ENCODE measurements at places on chromosomes 11 and 22.

GRCh38 chr22:43227239-43227630 is 40.3 kb upstream of the TTLL12 start:
- DNase-seq = no peak

DNA sequence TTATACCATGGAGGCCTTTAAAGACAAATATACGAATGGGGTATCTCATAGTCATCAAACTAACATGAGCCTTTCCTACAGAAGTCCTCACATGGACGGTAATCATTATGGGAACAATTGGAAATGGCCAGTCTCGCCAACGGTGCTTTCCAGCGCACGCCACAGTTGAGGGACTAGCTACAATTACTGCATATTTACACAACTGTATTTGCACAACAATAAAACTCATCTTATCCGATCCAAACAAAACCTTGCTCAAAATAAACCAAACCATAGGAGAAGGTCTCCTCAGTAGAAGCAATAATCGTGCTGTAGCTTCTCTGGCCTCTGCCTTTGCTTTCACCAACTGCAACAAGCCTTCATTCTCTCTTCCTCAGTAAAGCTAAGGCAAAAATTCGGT is 5.9 kb downstream of the CADM1 start:
- DNase-seq = no peak

DNA sequence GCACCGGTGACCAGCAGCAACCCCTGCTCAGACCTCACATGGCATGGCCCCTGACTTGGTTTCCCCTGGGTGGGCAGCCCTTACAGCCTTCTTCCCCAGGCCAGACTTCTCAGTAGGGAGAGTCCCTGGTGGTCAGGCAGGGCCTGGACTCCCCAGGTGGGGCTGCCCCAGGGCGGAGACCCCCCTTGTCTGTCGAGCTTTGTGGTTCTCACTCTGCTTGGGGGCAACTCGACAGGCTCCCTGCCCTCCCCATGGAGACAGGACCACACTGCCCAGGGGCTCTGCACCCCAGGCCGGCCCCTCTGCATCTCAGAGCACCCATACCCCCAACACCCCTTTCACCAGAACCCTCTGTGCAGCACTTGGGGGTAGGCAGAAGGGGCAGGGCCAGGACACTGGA is 87.7 kb downstream of the MORC2 start:
- no peak for DNase-seq

DNA sequence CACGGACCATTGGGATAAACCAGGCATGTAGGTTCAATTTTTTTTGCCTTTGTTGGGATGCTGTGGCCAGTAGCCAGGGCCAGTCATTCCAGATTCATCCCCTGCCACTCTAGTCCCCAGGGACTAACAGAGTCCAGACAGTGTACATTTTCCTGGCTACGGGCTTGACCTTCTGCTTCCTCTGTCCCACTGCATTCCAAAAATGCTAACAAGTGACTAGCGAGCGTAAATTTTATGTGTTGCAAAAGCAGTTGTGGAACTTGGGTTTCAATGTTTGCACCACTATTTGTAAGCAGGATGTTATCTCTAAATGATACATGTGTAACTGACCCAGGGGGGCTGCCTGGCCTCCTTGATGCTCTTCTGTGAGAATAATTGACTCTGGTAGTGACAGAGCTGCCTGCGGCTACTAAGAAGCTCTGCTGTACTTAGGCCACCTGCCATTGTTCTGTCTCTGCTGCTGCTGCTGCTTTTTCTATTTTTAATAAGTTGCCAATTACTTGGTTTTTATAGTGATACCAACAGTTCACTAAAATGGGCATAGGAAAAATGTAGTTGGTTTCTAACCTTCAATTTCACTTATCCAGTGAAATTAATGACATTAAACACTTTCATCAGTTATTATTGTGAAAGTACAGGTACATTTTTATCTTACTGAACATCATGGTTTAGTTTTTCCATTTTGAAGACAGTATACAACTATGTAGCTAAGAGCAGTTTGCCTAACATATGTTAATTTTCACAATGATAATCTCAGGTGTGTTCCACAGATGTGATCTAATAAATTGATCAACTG is 26.8 kb downstream of the TNRC6B start:
- DNase-seq = no peak

- peak; percentile 88 for DNase-seq
Observed at GRCh38 chr11:60985991-60986915, 14.8 kb downstream of the CD6 start.

DNA sequence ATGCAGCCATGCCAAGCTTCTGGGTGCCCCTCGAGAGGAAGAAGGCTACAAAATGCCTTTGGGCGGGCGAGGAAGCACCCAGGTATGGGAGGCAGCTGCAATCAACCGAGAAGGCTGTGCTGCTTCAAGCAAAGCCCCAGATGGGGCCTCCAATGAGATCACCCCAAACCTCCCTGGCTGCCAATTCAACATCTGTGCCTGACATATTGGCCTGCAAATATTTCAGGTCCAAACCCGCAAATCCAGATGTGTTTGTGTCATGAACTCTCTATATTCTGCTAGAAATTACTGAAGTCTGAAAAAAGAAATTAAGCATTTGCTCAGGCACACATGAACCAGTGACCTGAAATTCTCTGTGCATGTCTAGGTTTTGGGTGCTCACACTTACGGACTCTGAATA is 78.8 kb upstream of the RCN1 start:
- no peak for DNase-seq

DNA sequence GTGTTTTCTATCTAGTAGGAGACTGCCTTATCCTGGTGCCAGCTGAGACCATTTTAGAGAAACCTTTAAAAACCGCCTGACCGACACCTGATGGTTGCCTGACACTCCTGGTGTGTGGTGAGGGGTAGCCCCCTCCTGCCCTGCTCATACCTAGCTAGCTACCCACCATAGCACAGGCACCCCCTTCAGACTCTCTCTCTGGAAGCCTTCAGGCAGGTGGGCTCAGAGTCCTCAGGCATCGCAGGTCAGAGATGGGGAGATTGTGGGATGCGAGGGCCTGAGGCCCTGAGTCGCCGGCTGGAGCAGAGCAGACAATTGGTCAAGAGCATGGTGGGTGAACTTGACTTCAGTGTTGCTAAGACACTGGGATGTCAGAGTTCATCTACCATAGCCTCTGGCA is 424.6 kb downstream of the BRD1 start:
- DNase-seq = no peak

GRCh38 chr11:43802509-43802908 is 78.1 kb upstream of the ALKBH3 start:
- no peak for DNase-seq

DNA sequence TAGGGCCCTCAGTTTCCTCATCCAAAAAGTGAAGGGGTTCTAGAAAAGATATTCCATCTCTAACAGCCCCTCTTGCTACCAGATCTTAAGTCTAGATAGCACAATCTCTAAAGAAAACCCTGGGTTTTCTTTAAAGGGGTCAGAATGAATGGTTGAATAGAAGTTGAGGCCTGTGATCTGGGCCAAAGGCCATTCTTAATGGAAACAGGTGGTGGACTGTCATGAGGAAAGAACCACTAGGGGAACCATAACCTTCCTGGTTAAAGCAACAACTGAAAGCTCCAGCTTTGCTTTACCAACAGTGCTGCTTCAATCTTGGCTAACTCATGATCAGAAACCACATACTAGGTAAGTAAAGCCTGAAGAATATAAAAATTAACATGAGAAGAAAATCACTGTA is 1.8 kb downstream of the CELF1 start:
- no peak for DNase-seq

DNA sequence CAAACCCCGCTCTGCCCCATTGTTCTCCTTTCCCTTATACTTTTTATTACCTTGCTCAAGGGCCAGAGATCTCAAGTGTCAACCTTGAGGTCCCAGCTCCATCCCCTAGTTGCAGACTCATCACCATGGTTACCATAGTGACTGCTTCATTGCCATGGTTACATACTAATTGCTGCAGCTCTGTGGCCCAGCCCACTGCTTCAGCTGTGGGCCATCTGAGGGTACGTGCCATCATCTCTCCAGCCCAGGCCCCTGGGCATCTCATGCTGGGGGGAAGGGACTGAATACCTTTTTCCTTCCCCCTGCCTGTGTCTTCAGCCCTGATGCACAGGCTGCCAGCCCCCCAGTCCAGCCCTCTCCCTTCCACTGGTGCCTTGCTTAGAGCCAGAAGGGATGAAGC is 22.2 kb downstream of the TREH start:
- DNase-seq = no peak

DNA sequence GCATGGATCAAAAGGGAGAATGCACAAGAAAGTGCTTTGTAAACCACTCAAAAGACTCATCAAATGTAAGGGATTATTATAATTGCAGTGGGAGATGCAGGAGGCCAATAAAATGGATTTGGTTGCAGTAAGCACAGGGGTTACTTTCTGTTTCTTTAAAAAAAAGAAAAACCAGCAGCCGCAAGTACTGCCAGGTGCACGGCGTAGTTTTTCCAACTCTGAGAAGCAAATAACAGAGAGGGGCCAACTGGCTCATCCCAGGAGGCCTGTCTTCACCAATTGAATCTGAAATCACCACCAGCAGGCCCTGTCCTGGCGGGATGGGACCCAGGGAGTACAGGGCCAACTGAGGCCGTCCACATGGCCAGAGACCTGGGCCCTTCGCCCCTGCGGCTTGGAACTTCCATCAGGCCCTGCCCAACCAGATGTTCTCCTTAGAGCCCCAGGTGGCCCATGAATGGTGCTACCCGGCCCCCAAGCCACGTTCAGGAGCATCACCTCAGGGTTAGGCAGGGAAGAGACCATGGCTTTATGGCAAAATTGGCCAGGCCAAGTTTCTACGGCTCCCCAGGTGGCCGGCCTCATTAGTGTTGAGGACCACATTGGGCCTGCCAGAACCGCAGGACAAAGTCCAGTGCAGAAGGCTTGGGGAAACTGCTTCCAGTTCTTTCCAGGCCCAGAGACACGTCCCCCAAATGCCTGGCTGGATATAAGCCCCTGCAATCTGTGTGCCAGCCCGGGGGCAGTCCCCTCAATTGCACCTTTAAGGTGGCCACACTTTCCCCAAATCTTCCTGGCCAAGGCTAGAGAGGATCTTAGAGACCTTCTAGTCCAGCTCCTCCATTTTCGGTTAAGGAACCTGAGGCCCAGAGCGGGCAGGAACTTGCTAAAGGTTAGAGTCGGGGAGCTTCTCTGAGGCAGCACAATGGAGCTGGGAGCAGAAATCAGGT is 61.7 kb downstream of the CHRDL2 start:
- no peak for DNase-seq

DNA sequence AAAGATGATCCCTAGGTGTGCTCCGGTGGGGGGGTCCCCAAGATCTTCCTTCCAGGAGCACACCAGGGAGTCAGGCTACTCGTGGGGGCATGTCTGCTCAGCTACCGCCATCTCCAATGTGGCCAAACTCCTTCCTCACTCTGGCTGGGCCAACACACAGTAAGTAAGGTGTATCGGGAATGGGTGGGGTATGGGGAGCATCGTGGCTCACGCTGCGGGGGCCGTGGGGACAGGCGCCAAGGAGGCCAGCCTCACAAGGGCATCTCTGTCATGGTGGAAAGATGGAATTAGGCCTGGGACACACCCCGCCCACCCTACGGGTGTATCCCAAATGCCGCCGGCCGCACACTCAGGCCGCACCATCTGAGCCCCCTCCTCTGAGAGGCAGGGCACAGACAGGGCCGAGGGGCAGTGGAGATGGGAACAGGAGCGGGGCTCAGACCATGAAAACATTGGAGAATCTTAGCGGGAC is 8.3 kb downstream of the IGF2 start:
- DNase-seq = no peak

GRCh38 chr11:133660202-133660568 is 127.9 kb upstream of the OPCML start:
- DNase-seq = no peak

DNA sequence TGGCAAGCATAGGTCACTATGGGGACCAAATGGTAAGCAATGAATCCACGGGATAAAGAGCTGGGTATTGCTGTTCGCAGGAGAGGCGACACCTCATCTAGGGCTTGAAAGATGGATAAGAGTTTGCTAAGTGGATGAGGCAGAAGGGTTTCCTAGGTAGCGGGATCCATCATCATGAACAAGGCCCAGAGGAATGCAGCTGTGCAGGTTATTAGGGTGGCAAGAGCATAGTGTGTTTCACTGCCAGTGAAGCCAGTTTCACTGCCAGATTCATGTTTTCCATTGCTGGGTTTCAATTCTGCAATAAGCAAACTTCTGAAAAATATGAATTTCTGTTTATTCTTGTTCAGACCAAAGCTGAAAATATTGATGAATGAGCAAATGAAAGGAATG is 27.2 kb downstream of the WEE1 start:
- DNase-seq = no peak

- DNase-seq = no peak
Observed at GRCh38 chr22:44242946-44243724, 62.4 kb downstream of the PARVG start.

- DNase-seq = peak; percentile 89
Observed at GRCh38 chr22:37484480-37485394, 1.4 kb downstream of the MFNG start.

DNA sequence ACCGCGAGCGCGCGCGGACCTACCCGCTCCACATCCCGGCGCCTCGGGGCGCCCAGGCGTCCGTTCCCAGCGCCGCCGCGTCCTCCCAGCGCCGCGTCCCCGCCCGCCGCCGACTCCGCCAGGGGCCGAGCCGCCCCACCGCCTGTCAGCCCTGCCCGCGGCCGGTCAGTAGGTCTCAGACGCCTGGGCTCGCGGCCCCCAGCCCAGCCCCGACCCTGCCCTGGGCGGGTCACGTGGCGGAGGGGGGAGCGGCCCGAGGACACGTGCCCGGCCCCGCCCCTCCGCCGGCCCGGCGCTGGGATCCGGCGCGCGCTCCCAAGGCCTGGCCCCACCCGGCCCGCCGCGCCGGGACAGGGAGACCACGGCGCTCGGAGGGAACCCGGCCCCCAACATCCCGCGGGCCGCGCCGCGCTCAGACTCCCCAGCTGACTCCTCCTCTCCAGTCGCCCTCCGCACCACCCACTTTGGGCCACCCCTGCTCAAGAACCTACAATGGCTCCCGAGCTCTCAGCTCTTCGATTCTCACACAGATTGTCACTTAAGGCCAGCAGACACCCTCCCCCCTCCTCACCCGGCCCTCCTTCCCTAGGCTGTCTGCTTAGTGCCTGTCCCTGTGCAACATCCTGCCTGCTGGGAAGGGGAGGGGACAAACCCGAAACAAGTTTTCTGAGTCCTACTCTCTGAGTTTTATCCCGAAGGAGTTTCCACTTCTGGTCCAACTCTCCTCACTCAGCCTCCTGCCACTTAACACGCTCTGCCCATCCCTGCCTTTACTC is at the start of gene RAB3IL1:
TSS of gene RAB3IL1 (minus strand) at position 233 of the 776 bp plus-strand sequence. CDS start at position 34, 199 bp downstream.
- peak; percentile 16 for DNase-seq
